ENCODE measurements at places on chromosomes 6 and 20. TPM values are rescaled to one million over a fixed set of nuclear protein-coding genes. Genes with fewer than 3 reads are reported as not detected.

The BTN1A1 gene
- total RNA-seq = not detected

The LY6G5B gene
- 17.5 TPM for total RNA-seq

The CRISP2 gene
- total RNA-seq = not detected

The UBE2C gene
- total RNA-seq = 12.3 TPM

The ABT1 gene
- total RNA-seq = 17.3 TPM

GRCh38 chr6:13990796-13991195 lies 66.0 kb downstream of the RNF182 start:
- DNase-seq = no peak

GRCh38 chr6:135418040-135418760 lies 79.3 kb downstream of the AHI1 start:
- DNase-seq = no peak

GRCh38 chr6:166905505-166906134 lies 50.7 kb downstream of the RNASET2 start:
- no peak for DNase-seq

GRCh38 chr6:132675002-132675401 lies 16.0 kb upstream of the TAAR1 start:
- DNase-seq = no peak

GRCh38 chr20:21656308-21657067 lies 49.0 kb upstream of the PAX1 start:
- DNase-seq = no peak

DNA sequence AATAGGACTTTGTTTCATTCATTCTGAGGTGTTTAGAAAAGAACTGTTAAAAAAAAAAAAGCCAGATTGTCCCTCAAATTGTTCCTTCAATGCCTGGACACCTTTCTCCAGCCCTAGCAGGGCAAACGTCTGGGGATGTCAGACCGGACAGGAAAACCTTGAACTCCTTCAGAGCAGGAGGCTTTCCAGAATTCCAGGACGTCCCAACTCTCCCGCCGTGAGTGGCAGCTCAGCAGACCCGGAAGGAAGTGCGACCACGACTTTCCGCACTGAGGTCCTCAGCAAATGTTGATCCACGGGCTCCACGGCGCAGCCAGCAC lies 139.1 kb downstream of the DLL1 start:
- DNase-seq = no peak

DNA sequence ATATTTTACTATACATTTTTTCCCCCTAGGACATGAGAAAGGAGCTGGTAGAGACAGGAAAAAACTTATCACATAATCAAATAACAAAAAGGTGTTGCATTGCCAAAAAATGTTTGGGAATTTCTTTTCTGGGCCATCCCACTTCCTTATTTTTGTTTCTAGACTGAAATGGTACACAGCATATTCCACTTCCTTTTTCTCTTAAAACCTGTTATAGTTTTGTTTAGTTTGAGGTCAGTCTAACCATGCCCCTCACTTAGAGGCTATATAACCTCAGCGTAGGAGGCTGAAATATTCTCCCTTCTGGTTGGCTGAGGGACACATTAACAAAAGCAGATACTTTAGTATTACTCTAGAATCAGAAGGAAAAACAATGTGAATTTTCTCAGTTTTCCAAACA lies 323.9 kb downstream of the GJA1 start:
- no peak for DNase-seq

- no peak for DNase-seq
Observed at GRCh38 chr6:100259865-100260264, 204.9 kb downstream of the SIM1 start.
